Fibroblast of upper back skin (primary cell): ENCODE measurements at places on chromosomes 16 and 17.

GRCh38 chr17:81132197-81132540 lies 33.1 kb upstream of the PVALEF start:
- DNase-seq = no peak

DNA sequence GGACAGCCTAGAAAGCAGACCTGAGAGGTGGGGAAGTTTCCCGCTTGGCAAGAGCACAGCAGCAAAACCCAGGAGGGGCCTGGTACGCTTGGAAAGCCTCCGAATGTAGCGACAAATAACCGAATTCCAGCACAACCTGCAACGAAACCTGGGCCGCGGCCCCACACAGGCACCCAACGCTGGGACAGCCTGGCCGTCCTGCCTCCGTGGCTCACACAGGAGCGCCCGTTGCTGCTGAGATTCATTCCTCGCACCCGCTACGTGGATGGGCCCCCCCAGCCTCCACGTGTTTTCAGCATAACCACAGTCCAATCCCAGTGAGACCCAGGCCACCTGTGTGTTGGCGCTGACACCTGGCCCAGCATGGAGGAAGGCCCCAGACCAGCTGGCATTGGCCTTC lies 42.9 kb downstream of the LMF1 start:
- no peak for DNase-seq

DNA sequence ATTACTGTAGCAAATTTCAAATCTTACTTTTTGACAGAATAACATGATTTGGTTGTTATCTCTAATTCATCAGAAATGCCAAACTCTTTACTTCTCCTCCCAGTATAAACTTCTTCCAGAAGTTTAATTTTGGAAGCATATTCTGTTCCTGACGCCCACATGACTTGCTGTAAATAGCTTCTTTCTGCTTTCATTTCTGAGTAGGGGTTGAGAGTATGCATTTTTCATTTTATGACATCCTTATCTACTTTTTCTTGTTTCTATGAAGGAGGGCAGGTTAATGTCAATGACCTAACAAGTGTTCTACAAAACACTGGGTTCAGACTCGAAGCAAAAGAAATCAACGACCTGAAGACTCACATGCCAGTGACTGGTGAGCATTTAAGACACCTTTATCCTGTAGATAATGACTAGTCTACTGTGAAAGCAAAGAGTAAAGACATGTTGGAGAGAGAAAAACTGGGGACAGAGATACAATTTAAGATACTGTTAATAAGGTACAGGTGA lies 36.5 kb upstream of the EFCAB3 start:
- DNase-seq = no peak

- DNase-seq = peak; percentile 89
These were observed 3.9 kb downstream of the CDH11 start for GRCh38 chr16:65117811-65118448.

- DNase-seq = no peak
These were observed 14.2 kb downstream of the SPHK1 start for GRCh38 chr17:76398523-76399174.

- DNase-seq = no peak
These were observed 250.1 kb upstream of the RPL38 start for GRCh38 chr17:73953206-73954033.

DNA sequence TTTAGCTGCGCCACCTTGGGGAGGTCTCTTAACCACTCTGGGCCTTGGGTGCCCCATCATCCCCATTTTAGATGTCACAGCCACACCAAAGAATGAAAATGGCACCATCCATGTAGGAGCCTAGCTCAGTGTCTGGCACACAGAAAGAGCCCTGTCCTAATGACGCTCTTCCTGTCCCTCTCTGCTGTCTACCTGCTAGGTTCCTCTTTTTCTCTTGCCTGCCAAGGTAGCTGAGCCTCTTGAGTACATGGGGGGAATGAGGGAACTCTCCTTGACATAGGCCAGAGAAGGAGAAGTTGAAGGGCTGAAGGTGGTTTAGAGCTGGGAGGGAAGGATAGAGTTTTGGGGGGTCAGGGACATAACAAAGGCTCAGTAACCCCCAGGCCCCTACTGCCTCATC lies 1.8 kb downstream of the RUNDC3A start:
- DNase-seq = no peak

DNA sequence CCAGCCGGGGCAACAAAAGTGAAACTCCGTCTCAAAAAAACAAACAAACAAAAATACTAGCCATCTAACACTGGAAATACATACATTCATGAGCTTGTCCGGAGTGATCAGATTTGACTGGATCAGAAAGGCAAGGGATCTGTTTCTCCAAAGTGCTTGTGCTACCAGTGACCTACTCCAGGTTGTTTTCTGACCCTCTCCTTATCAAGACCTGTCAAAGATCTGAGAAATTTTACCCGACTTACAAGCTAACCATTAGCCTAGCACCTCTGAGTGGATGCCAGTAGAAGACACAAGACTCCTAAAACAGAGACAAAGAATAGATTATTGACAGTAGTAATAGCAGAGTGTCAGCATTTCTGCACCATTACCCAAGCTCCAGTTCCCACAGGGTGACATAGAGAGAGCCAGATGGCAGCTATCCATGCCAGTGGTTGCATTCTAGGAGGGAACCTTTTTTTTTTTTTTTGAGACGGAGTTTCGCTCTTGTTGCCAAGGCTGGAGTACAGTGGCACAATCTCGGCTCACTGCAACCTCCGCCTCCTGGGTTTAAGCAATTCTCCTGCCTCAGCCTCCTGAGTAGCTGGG lies 9.8 kb downstream of the ASPA start:
- no peak for DNase-seq

DNA sequence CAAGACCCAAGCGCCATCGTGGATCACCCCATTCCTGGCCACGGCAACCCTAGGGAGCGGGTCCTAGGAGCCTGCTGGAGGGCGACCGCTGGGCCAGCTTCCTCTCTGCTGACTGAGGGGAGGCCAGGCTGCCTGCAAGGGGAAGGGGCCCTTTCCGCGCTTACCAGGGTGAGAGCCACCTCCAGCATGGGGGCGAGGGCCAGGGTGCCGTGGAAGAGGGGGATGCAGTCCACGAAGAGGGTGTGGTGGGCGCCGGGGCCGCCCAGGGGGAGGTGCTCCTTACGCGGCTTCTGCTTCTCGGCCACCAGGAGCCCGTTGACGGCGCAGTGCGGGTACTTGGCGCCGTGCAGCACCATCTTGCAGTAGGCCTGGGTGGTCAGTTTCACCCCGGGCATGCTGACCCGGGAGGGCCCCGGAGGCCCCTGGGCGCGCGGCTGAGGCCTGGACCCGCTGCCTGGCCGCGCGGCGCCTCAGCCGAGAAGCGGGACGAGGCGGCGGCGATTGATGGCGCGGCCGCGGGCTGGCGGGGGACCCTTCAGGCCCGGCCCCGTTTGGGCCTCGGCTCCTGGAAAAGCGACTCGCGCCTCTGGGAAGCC lies 345 bp downstream of the EMC8 start:
- peak; percentile 13 for DNase-seq

DNA sequence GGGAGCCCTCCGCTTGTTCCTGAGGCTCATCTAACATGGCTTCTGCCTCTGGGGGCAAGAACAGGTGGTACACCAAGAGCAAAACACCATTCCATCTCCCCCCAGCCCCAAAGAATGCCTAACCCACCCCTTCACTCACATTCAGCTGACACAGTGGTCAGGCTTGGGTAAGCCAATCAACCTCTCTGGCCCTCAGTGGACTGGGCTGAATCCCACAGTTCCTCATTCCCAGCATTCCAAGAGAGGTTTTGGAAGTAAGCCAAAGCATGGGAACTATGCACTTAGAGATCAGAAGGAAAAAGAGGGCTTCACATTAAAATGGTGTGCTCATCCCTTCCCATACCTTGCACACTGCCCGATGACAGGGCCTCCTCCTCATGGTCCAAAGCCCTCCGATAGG lies 7.8 kb downstream of the PIGS start:
- DNase-seq = peak; percentile 82

- DNase-seq = peak; percentile 34
These were observed at the start of the genes CCDC78 and HAGHL for GRCh38 chr16:726438-727290. Gene CCDC78, minus strand, starts transcription at chr16:726443. Its CDS starts 76 bp downstream, at chr16:726367. Gene HAGHL, plus strand, starts transcription at chr16:727106. Its CDS starts 404 bp downstream, at chr16:727510.

- DNase-seq = no peak
These were observed 82.9 kb upstream of the CHMP6 start for GRCh38 chr17:80908776-80909175.

- no peak for DNase-seq
These were observed 21.0 kb downstream of the SNN start for GRCh38 chr16:11689031-11689840.

GRCh38 chr17:63819585-63820537 lies 7.4 kb upstream of the PSMC5 start:
- no peak for DNase-seq

DNA sequence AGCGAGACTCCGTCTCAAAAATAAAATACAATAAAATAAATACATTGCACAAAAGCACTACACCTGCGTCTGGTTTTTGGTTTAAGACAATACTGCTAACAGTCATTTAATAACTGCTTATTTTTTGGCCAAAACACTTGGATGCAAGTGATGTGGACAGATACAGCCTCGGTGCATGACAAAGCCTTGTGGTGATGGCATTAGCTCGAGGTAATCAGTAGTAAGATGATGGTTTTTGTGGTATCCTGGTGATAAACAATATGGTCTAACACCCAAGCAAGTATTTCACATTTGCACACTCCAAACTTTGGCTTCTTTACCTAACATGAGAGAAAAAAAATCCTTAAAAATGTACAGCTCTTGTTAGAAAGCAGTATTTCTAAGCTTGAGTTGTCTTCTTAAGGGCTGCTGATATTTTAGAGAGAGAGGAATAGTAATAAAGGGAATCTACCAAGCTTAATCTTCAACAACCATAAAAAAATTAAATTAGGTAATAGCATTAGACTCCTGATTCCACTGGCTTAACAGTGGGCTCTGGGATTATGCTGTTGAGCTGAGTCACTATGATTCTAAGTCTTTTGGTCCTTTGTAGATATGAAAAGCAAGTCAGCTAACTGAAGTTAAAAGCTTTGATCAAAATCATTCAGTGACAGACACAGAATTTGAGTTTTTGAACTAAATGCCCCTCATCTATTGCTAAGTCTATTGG lies 111.1 kb downstream of the VPS53 start:
- DNase-seq = no peak

DNA sequence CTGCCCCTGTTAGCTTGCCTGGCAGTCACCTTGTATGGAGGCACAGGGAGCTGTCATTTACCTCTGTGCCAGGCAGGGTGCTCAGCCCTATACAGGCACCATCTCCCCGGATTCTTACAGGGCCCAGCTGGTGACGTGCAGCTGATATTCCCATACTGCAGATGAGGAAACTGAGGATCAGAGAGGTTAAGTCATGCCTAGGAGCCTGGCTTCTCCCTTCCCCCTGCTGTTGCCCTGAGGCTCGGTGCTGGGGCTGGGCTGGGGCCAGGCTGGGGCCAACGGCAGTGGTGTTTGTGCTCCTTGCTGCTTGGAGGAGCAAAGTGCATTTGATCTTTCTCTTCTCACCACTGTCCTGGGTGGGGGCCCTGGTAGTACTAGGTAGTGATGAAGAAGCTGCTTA lies 54.7 kb upstream of the IL34 start:
- no peak for DNase-seq
